ENCODE measurements at places on chromosomes 16 and 17.
A peak's percentile ranks its signal among the peaks of the same experiment; 100 is the strongest.

DNA sequence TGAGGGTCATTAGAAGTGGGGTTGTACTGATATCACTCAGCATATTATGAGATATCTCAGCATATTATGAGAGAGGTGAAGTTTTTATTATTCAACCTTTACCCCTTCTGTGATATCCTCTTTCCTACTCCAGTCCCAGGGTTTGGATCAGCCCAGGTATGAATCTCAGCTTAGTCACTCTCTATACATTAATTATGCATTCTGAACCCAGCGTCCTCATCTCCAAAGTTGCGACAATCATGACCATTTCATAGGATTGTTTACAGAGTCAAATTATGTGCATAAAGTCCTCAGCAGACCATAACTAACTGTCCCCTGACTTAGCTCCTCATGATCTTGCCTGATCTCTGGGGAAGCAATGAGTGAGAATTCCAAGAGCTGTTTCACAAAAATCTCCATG is 20.5 kb upstream of the BLMH start:
- no peak for DNase-seq

GRCh38 chr17:76379646-76380376 is 4.6 kb upstream of the SPHK1 start:
- DNase-seq: no peak

DNA sequence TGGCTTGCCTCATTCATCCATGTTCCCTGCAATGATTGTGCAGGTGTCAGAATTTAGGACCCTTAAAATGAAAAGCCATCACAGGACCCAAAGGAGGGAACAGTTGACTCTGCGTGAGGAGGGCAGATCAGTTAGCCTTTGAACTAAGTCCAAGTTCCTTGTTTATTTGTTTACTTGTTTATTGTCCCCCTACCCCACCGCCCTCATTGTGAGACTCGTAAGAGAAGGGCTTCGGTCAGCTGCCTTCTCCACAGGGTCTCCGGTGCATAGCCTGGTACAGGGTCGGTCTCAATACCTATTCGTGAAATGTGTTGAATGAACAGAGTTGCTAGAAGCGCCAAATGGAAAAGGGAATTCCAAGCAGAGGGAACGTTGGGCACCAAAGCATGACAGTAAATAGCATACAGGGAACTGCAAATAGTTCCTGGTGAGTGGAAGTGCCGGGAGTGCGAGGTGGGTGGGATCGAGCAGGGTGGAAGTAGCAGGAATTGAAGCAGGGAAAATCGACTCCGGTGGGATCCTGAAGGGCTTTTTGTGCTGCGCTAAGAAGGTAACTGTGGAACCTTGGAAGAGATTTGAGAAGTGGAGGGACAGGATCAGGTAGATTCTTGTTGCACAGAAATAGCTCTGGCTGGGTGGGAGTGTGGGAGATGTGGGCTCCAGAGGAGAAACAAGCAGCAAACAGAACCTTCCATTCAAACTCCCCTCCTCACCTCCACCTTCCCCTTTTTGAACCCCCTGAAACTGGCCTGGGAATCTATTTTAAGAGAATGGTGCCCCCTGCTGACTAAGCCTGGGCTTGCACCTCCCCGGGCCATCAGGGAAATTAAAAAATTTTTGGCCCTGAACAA is 12.7 kb downstream of the SLC35B1 start:
- peak; percentile 75 for DNase-seq

- no peak for DNase-seq
These were observed 28.8 kb downstream of the POLR2A start for GRCh38 chr17:7512824-7513540.

DNA sequence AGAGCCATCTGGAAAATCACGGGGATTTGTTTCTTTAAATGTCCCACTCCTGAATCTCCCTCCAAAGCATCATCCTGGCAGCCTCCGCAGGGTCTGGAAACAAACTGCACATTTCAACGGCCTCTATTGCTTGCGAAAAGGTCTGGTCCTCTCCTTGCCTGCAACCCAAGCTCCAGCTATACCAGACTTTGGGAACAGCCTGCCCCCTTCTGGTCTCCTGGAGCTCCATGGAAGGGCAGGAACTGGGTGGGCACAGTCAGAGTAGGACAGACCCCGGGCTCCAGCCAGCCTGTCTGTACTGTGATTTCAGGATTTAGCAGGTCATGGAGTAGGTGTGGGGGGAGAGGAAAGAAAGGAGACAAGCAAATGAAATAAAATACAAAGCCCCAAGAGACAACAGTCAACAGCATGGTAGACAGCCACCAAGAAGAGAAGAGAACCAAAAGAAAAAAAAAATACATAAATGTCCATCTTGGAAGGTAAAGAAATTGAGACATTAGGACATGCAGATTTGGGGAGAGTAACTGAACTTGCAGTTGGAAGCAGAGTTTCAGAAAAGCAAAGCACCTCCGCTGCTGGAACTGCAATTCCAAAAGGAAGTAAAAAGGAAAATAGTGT is 2.7 kb downstream of the XYLT1 start:
- peak; percentile 54 for DNase-seq

- DNase-seq: no peak
These were observed 51.8 kb upstream of the ACSF3 start for GRCh38 chr16:89041571-89042481.

- DNase-seq: no peak
These were observed 96.4 kb upstream of the SHISA6 start for GRCh38 chr17:11144358-11145233.

- DNase-seq: peak; percentile 65
These were observed 121.5 kb downstream of the STXBP4 start for GRCh38 chr17:55090079-55090492.

DNA sequence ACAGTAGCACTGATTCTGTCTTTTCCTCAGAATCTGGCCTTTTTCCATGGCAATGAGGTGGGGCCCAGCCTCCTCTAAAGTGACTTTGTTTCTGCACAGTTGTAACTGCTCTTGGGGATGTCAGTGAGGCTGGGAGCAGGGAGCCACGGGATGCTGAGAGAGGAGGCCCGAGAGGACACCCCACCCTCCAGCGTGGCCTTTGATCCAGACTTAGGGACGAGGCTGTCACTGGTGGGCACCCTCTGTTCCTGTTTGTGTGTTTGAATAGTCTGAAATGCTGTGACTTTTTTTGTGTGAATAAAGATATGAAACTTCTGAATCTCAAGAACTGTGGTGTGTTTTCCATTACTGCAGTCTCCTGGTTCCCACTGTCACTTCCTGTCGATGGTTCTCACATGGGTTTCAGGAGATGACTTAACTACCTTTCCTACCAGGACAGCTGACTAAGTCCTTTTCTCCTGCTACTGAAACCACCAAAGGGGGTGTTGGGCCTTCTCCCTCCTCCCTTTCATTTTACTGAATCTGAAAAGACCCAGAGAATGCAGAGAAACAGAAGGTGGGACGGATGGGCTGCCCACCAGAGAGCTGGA is 18.6 kb downstream of the KCTD2 start:
- DNase-seq: no peak

GRCh38 chr17:61343576-61343975 is 56.1 kb upstream of the TBX2 start:
- DNase-seq: no peak

GRCh38 chr17:69437475-69437874 is 23.0 kb downstream of the MAP2K6 start:
- DNase-seq: no peak

GRCh38 chr16:6926762-6927161 is 405.9 kb upstream of the RBFOX1 start:
- no peak for DNase-seq

GRCh38 chr16:53600126-53600525 is 97.1 kb upstream of the AKTIP start:
- DNase-seq: no peak

GRCh38 chr16:75265911-75266701 is 14.7 kb upstream of the BCAR1 start:
- DNase-seq: no peak

DNA sequence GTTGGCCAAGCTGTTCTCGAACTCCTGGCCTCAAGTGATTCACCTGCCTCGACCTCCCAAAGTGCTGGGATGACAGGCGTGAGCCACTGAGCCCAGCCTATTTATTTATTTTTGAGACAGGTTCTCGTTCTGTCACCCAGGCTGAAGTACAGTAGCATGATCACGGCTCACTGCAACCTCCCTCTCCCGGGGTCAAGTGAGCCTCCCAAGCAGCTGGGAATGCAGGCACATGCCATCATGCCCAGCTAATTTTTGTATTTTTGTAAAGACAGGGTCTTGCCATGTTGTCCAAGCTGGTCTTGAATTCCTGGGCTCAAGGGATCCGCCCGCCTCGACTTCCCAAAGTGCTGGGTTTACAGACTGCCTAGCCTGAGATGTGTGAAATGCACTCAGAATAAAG is 10.2 kb upstream of the SEC14L1 start:
- no peak for DNase-seq

DNA sequence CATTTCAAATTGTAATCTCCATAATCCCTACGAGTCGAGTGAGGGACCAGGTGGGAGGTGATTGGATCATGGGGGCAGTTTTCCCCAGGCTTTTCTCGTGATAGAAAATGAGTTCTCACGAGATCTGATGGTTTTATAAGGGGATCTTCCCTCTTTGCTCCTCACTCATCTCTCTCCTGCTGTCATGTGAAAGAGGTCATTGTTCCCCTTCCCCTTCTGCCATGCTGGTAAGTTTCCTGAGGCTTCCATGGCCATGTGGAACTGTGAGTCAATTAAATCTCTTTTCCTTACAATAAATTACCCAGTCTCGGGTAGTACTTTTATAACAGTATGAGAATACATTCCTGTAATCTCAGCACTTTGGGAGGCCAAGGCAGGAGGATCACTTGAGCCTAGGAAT is 76.7 kb upstream of the MARCHF10 start:
- no peak for DNase-seq

DNA sequence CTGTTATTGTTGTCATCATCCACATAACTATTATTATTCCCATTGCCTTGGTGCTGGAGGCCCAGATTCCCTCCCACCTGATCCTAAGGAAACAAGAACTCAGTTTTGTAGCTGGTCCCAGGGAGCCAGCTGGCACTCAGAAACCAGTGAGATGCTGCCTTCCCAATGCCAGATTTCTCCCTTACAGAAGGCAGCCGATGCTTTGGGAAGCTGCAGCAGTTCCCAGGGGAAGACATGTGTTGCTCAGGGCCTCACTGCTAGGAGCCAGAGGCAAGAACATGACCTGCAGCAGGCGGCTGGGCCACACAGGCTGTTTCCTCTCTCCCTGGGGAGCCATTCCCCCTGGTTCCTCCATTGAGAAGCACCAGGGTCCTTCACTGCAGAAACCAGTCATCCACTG is 59.9 kb upstream of the GRIN2A start:
- no peak for DNase-seq

- no peak for DNase-seq
These were observed 325.8 kb downstream of the ABCC12 start for GRCh38 chr16:47829850-47830600.

DNA sequence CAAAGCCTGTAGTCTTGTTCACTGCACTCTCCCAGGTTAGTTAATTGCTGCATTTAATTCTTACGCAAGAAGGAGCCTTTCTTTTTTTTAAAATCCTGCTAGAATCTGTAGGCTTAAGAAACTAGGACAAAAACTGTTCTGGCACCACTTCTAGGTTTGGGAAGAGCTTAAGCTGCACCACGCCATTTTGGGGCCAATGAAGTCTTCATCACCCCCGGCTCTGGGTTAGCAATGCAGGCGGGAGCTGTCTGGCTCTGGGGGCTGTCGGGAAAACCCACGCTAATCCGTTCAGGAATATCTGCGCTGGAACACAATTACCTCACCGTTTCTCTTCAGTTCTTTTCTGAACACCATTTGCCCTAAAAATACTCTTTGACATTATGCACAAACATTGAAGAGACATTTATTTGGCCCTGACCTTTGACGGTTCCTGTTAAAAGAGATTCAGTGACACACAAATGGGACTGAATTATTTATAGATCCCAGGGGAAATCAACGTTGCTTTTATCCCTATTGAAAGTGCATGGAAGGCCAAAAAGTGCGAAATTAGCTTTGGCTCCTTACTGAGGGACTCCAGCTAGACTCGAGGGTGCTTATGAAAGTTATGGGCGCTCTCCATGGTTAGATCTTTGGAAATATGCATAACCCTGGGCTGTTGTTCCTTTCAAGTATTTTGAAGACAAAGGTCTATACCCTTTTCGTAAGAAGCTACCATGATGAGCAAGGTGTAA is 249.2 kb downstream of the HAPSTR1 start:
- DNase-seq: no peak

Measured in CD4-positive, alpha-beta T cell treated with Interleukin-12 subunit alpha and Interleukin-12 subunit beta, for 1 hour (primary cell).